ENCODE measurements at places on chromosomes 7 and 10.

DNA sequence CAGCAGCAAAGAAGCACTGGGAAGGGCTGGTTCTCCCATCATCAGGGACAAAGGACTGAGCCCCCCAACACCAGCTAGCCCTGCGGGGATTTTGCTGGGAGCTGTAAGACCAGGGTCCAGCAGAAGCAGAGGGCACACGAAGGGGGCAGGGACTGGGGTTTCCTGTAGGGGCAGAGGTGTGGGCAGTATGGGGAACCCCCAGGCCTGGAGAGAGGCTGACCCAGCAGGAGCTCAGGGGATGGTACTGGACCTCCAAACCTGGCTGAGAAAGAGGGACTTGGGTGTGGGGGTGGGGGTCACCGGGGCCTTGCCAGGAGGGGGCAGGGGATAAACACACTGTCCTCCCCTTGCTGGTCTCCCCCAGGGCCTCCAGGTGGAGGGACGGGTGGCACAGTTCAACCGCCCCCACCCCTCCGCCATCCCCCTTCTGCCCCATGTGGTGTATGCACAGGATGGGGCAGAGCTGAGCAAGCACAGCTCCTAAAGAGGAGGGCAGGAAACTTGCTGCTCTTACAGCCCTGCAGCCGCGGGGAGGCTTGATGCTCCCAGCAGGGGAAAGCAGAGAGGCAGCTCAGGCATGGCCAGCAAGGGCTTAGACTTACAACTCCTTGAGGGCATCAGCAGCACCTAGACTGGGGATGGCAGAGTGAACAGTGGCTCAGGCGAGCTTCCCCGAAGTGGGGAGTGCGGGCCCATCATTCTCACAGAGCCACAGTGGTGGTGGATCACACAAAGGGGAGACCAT, 12.4 kb upstream of the RET start:
- DNase-seq, result no peak

DNA sequence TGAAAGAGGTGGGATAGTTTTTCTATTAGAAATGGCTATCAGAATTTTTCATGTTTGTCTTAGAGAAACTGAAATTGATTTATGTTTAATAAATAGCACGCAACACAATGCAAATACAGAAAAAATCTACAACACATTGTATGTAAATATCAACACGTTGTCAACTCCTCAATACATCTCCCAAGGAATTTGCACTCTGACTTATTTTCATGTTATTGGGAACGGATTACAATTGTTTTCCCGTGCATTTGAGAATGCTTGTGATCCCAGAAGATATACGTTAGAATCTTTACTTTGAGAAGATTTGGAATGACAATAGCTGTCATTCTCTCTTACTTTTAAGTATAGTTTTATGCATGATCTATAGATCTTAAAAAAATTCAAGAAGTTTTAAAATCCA, 313.8 kb upstream of the AKR1E2 start:
- no peak for DNase-seq

- no peak for DNase-seq
These were observed 808.4 kb downstream of the NXPH1 start for GRCh38 chr7:9241826-9242225.

DNA sequence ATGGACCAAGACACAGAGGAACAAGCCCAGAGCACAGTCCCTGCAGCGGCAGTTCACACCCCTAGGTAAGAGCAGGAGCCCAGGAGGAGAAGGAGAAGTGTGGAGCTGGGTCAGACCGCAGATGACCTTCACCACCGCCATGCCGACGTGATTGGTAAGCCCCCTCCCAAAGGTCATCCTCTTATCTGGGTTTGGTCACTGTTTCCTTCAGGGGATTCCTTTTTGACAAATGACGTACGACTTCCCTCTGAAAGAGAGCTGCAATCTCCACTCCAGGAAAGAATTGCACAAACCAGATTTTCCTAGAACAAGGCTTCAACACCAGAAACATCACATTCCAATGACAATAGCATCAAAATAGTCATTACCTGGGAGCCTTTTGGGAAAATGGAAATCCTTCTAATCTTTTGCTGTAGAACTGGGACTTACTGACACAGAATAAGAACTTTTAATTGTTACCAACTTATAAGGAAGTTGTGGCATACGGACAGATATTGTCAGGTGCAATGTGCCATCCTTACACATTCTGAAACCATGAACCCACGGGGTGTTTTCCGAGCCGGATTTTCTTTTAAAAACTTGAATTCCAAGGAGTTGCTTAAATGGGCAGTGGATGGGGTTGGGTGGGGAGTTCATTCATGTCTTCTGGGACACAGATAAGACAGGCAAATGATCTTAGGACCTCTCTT, 20.8 kb upstream of the ADAM12 start:
- DNase-seq, result no peak

GRCh38 chr10:31816318-31816717, 112.3 kb downstream of the ARHGAP12 start:
- DNase-seq, result no peak

GRCh38 chr7:77337456-77337990, 78.6 kb downstream of the GSAP start:
- no peak for DNase-seq

GRCh38 chr7:139646566-139646965, 123.1 kb downstream of the CLEC2L start:
- no peak for DNase-seq

- DNase-seq, result no peak
These were observed 42.2 kb downstream of the ACSM6 start for GRCh38 chr10:95236068-95236903.

GRCh38 chr10:96261930-96262329, 9.4 kb downstream of the BLNK start:
- no peak for DNase-seq

- DNase-seq, result no peak
These were observed 53.4 kb downstream of the CFAP46 start for GRCh38 chr10:132888898-132889490.

GRCh38 chr7:41492603-41493002, 210.3 kb downstream of the INHBA start:
- DNase-seq, result no peak

DNA sequence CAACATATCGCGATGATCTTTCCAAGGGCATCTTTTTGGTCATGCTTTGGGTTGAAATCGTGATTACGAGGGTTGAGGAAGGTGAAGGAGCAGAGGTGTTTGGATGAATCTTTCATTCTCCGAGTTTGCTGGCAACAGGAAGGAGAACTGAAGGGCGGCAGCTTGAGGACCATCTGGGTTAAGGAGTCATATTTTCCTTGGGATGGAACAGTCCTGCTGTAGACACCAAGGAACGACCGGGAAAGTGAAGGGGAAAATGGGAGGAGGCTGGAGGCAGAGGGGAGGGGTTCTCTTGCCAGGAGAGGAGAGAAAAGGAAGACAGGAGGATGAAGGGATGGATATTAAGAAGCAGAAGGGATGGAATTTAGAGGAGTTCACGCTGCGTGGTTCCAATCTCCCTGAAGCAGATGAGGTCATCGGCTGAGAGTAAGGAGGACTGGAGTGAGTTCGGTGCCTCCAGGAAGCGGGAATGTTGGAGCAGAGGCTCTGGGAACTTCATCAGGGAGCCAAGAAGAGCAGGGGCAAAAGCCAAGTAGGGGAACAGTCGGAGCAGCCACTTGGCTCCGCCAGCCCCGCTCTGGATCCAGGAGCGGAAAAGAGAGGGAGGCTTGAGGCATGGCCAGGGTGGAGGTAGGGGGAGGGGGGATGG, 116.6 kb upstream of the GALNT17 start:
- DNase-seq, result no peak

- DNase-seq, result no peak
These were observed 15.4 kb downstream of the COL13A1 start for GRCh38 chr10:69817078-69817581.

DNA sequence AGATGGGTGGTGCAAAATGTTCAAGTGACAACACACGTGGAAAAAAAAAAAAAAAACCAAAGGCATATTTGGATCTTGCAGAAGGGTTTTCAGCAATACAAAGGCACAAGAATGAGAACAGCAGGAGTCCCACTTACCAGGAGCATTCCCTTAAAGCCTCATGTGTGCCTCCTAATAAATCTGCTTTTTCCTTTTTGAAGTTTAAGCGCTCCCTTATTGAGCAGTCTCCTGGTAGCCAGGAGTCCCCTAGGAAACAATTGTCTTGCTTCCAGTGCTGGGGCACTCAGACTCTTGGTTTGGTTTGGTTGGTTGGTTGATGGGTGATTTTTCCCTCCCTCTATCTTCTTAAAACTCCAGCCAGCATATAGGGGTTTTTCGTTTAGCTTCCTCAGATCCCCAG, 321.8 kb upstream of the NFE2L3 start:
- DNase-seq, result no peak

DNA sequence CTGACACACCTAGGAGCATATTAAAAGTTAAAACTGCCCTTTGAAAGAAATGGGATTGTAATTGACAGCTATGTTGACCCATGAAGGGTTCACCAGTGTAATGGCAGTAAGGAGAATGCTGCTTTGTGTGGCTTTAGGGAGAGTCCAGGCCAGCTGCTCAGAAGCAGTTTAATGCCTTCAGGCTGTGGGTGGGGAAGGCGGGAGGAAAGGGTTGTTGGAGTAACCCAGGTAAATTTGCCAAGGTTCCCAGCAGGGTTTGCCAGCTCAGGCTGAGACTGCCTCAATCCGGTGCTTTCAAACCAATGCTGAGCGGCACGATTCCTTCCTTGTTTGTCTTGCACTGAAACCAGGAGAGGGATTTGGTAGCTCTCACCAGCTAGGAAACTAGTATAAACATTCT, 637.2 kb downstream of the INHBA start:
- no peak for DNase-seq

- no peak for DNase-seq
These were observed 73.0 kb downstream of the TFPI2 start for GRCh38 chr7:93817526-93817925.

GRCh38 chr10:59706851-59707797, 2.5 kb downstream of the SLC16A9 start:
- DNase-seq, result no peak

- DNase-seq, result no peak
These were observed 77.8 kb downstream of the PAX2 start for GRCh38 chr10:100823194-100823593.

- DNase-seq, result no peak
These were observed 23.6 kb upstream of the WAC start for GRCh38 chr10:28509286-28509685.

DNA sequence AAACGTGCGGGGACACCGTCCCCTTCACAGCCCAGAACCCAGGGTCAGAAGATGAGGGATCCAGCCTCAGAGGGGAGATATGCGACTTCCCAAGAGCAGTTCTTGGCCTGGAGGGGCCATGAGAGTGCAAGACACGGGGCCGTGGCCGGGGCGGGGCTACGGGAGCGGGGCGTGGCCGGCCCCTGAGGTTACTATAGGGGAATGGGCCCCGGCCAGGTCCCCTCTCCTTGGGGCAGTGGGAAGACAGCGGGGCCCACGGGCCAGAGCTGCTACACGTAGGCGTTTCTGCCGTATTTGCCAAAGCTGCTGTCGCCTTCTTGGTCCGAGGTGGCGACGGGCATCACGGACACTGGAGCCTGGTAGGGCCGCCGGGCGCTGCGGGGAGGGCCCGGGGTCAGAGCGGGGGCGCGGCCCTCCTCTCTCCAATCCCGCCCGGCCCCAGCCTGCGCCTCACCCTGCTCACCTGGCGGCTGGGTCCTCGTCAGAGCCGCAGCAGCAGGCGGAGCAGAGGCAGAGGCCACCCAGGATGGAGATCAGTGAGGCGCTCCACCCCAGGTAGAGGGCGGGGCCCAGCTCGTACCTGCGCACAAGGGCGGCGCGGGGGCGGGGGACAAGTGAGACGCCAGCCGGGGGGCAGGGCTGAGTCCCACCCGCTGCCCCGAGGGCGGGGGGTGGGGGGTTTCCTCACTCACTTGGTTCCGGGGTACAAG, 5.3 kb downstream of the CLDN15 start:
- DNase-seq, result no peak

DNA sequence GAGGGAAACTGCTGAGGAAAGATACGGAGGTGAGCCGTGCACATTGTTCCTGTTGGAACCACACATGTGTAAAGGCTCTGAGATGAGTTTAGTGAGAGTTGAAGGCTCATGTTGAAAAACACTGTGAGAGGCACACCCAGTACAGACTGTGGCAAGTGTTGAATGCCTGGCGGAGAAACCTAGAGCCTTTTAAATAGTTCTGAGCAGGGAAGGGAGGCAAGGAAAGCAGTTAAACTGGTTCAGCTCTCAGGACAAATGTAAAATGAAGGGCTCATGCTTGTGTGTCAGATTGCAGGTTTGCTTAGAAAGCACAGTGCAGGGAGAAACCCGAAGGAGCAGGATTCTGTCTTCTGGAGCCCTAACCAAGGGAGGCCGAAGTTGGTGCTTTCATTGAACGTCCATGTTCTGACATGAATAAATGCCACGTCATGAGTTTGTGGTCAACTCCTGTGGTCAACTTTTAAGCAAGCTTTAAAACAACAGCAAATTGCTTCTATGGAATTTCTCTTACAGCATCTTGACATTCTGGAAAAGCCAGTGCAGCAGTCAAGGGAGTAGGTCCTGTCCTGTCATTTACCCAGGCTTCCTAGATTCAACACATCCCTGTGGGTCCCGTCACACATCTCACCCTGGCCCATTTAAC, 650.9 kb upstream of the GALNT17 start:
- no peak for DNase-seq

DNA sequence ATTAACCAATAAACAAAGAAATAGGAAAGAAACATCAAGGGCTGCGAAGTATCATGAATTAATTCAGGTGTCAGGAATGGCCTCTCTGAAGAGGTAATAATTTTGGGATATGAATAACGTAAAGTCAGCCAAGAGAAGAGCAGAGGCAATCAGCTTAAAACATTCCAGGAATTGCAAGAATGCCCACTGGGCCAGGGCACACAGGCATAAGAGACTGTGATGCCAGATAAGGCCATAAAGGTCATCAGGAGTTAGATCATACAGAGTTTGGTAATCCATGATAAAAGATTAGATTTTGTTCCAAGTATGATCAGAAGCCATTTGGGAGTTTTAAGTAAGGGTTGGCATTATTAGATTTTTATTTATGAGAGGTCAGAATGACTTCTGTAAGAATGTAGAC, 53.2 kb upstream of the ABCB4 start:
- no peak for DNase-seq

GRCh38 chr7:96388166-96388565, 66.3 kb upstream of the SLC25A13 start:
- DNase-seq, result no peak

DNA sequence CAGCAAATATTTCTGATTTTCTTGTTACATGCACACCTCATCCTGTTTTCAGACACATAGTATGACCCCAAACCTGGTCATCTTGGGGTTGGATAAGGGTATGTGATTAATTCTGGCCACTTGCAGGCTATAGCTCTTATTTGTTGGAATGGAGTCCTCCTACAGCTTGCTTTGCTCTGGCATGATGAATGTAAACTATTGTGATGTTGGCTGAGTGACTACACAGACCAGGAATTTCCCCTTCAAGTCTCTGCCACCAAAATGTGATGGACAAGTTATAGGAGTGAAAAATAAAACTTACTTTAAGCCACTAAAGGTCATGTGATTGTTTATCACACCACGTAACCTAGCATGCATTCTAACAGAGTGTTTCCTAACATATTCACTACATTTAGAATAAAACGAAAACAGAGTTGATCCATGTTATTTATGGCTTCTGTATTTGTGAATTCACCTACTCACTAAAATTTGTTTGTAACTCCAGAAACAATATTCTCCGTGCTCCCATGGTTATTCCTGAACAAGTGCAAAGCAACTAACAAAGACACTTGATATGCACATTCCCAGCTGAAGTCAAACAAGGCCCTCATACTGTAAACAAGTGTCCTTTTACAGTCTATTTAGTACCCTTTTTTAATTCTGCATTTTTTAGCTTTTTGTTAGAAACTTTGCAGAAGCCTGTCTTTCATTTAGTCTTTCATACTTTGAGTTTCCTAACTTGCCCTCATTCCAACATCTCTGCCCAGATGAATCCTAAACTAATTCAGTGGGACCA, 599.2 kb upstream of the PCDH15 start:
- DNase-seq, result no peak
